B cell (primary cell): ENCODE measurements at places on chromosomes 4 and X. TPM values are rescaled to one million over a fixed set of nuclear protein-coding genes. Genes with fewer than 3 reads are reported as not detected.

- H3K36me3 ChIP-seq = no peaks in the 10 kb centered on the region
- no peak overlapping the region for H3K4me3 ChIP-seq
- H3K27ac ChIP-seq = no peak overlapping the region
- H3K27me3 ChIP-seq = no peaks in the 10 kb centered on the region
- no peak for DNase-seq
Measured at GRCh38 chr4:168126952-168127351, 34.6 kb downstream of the ANXA10 start.

The GPR101 gene
- total RNA-seq = not detected in 2 replicates

GRCh38 chr4:11271263-11271662, 157.4 kb downstream of the HS3ST1 start:
- no peak for DNase-seq
- H3K36me3 ChIP-seq = no peaks in the 10 kb centered on the region
- H3K27ac ChIP-seq = no peak overlapping the region
- no peak overlapping the region for H3K4me3 ChIP-seq
- H3K27me3 ChIP-seq = no peaks in the 10 kb centered on the region

The MAB21L2 gene
- total RNA-seq = not detected in 2 replicates

The TCEAL7 gene
- total RNA-seq = not detected in 2 replicates

GRCh38 chr4:153545822-153546221, 79.7 kb downstream of the TMEM131L start:
- no peak for DNase-seq
- no peaks in the 10 kb centered on the region for H3K27me3 ChIP-seq
- H3K36me3 ChIP-seq = peaks cover 6% of the 10 kb centered on the region

The CT45A8 gene
- not detected in 2 replicates for total RNA-seq

DNA sequence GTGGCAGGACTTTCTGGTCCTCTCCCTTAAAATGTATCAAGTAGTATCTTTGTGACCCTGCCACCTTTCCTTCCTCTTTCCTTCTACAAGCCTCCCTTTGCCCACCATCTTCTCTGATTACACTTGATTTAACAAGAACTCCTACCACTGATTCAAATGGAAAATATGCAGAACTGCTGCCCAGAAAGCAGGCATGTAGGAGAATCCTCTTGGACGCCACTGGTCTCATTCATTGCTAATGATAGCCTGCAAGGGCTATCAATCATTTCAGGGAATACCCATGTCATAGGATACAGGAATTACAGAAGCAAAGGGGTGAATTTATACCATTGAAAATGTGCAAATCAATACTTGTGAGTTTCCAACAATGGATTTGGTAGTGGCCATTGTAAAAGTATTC, 294.6 kb upstream of the NRK start:
- no peaks in the 10 kb centered on the region for H3K4me1 ChIP-seq
- H3K36me3 ChIP-seq = no peaks in the 10 kb centered on the region
- no peak overlapping the region for H3K4me3 ChIP-seq

DNA sequence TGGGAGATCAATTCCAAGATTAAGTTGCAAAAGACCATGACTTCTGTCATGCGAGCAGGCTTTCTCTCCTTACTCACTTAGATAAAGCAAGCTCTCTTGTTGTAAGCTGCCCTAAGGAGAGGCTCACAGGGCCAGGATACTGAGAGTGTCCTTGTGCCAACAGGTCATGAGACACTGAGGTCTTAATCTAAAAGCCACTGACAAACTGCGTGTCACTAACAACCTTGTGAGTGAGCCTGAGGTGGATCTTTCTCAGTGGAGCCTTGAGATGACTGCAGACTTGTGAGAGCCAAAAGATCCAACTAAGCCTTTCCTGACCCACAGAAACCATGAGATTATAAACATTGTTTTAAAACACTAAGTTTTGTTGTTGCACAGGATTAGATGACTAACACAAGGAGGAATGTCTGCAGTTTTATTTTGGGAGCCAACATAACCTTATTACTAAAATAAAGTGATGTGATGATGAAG, 170.5 kb downstream of the SLC39A8 start:
- H3K36me3 ChIP-seq = no peaks in the 10 kb centered on the region
- no peak overlapping the region for H3K4me3 ChIP-seq
- no peak for DNase-seq
- no peak overlapping the region for H3K27ac ChIP-seq
